Activated CD4-positive, alpha-beta T cell treated with anti-CD3 and anti-CD28 coated beads, Interleukin-2, amount 10 ng/mL, durations not matched to agents 7 days and 5 days (primary cell): ENCODE measurements at places on chromosomes 4 and X. TPM values are rescaled to one million over a fixed set of nuclear protein-coding genes. Genes with fewer than 3 reads are reported as not detected.
A peak's percentile ranks its signal among the peaks of the same experiment; 100 is the strongest.

The EDNRA gene
- not detected for total RNA-seq

DNA sequence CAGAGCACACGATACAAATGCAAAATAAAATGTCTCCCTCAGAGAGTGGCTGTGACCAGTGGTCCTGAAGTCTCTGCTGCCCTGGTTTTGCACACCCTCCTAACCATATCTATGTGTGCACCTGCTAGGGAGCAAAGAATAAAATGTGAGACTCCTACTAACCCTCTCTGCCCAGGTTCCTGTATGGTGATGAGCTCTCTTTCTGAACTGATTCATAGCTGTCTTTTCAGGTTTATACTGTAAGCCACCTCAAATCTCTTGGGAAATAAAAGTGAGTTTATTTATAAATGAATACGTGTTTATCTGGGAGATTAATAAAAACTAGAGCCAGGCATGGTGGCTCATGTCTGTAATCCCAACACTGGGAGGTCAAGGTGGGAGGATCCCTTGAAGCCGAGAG is 126.0 kb upstream of the RBPJ start:
- H3K27ac ChIP-seq = peak overlapping the region; percentile 69
- H3K4me3 ChIP-seq = no peak overlapping the region
- H3K36me3 ChIP-seq = peaks cover 20% of the 10 kb centered on the region
- no peak for DNase-seq
- H3K27me3 ChIP-seq = no peaks in the 10 kb centered on the region

DNA sequence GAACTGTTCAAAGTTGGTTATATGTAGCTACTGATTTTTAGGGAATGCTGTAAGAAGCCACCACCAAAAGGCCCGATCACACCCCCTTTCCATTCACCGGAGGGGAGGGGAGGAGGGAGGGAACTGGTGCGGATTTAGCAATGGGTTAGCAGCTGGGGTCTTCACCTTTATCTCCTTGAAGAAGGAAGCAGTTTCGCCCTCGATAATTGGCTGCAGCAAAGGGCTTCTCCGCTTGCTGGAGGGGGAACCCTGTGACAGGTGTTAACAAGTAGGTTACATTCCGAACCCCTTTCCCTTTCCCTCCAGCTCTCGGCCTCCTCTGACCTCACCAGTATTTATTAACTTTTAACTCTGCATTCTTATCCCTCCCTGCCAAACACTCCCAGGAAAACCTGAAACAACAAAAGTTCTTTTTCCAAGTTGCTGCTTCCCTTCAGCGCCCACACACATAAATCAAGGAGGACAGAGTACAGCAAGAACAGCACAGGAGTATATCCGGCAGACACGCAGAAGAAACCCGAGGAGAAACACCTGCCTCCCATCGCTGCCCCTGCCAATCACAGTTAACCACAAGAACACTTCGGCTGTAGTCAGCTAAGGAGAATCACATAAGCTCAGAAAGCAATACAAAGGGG is 39.8 kb upstream of the NAP1L5 start:
- peak; percentile 39 for DNase-seq
- no peaks in the 10 kb centered on the region for H3K27me3 ChIP-seq
- peak overlapping the region; percentile 2 for H3K27ac ChIP-seq
- H3K4me1 ChIP-seq = peaks cover 15% of the 10 kb centered on the region

- no peaks in the 10 kb centered on the region for H3K36me3 ChIP-seq
- no peak for DNase-seq
- no peak overlapping the region for H3K4me3 ChIP-seq
- no peak overlapping the region for H3K27ac ChIP-seq
Measured at GRCh38 chrX:69374569-69374968, 129.6 kb upstream of the NALF2 start.
